ENCODE measurements at places on chromosomes 5 and 9.

GRCh38 chr9:97504381-97505216 lies 3.1 kb downstream of the TMOD1 start:
- DNase-seq = no peak

- DNase-seq = no peak
These were observed 154.4 kb downstream of the DEPDC1B start for GRCh38 chr5:60545551-60545950.

DNA sequence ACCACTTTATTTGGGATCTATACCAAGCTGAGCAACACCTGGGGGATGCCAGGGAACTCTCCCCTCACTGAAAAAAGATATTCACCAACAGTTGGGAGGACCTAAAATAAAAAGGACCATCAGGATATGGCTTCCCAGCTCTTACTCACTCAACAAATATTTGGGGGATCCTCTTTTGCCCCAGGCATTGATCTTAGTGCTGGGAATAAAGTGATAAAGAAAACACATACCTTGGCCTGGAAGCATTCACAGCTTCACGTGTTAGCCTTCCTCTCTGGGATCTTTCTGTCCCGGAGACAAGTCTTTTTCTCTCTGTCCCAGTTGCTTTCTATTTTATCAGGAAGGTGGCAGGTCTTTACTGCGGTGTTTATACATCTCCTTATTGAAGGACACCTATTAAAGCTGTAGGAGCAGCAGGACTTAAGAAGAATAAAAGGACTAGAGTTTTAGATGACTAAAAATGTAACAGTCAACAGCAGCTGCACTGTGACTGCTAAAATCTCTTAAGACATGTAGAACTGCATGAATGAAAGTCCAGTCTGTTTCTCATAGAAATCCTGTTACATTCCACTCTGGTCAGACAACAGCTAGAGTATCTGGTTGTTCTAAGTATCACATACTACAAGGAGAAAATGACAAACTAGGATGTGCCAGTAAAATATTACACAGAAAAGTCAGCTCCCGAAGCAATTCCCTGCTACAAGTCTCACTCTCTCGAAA lies 90.0 kb upstream of the ITGA2 start:
- DNase-seq = no peak

- no peak for DNase-seq
These were observed 568.7 kb upstream of the ADAMTS16 start for GRCh38 chr5:4571248-4571948.

GRCh38 chr5:171537923-171538537 lies 118.6 kb downstream of the FGF18 start:
- no peak for DNase-seq

GRCh38 chr5:120576588-120576987 lies 112.5 kb downstream of the PRR16 start:
- DNase-seq = no peak

DNA sequence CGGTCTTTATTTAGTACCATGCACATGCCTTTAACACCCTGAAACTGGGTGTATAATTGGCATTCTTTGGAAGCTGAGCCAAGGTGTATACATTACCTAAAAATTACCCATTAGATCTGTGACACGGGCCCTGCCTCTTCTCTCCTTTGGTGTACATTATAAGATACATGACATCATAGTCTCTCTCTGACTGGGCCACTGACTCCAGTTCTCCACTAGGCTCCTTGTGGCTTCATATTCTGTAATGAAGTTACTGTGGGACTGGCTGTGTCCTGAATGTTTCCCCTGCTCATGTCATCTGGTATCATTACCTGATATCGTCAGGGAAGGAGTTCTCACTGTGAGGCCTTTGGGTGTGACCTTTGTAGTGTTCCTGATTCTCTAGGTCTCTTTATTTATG lies 65.5 kb downstream of the NREP start:
- DNase-seq = no peak

DNA sequence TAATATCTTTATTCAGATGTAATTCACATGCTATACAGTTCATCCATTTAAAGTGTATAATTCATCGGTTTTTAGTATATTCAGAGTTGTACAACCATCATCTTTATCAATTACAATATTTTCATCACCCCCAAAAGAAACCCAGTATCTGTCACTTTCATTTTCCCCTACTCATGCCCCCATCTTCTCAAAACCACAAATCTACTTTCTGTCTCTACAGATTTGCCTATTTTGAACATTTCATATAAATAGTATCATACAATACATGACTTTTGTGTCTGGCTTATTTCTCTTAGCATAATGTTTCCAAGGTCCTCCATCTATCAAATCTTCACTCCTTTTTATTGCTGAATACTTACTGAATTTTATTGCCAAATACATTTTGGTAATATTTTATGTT lies 305.1 kb upstream of the SGCD start:
- DNase-seq = no peak

- no peak for DNase-seq
These were observed 29.2 kb upstream of the ARHGEF28 start for GRCh38 chr5:73596705-73597328.

- no peak for DNase-seq
These were observed 468.4 kb upstream of the CDH6 start for GRCh38 chr5:30725073-30725472.

DNA sequence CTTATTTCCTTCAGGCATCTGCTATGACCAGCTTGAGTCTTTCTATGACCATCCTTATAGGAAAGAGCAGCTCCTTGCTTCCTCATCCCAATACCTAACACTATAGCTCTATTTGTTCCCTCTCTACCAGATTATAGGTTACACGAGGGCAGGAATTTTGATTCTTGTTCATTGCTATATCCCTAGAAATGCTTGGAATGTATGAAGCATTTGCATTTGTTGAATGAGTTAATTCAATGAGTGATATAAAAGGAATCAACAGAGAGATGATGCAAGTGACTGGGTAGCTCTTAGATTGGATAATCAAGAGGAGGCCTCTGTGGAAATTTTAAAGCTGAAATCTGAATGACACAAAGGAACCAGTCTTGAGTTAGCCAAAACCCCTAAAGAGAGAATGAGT lies 13.9 kb downstream of the ZCCHC9 start:
- DNase-seq = no peak

- no peak for DNase-seq
These were observed 398.3 kb upstream of the EDIL3 start for GRCh38 chr5:84783003-84783402.

DNA sequence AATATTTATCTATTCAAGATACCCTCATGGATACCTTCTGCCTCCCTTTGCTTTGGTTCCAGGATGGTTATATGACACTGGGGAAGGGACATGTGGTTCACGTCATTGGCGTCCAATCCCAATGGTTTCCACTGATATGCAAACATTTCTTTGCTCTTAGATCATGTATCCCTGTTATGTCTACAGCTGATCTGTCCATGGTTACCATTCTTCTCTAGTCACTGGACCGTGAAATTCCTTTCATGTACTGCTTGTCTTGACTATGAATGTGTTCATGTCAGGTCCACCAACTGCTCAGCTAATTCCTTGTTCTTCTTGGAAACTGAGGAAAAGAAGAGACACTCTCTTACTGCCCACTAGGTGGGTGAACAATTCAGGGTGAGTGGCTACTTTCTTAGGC lies 391.1 kb upstream of the ZNF608 start:
- DNase-seq = no peak

- no peak for DNase-seq
These were observed 455.8 kb upstream of the PTGER4 start for GRCh38 chr5:40223884-40224402.

GRCh38 chr5:36651761-36652685 lies 45.6 kb downstream of the SLC1A3 start:
- no peak for DNase-seq

DNA sequence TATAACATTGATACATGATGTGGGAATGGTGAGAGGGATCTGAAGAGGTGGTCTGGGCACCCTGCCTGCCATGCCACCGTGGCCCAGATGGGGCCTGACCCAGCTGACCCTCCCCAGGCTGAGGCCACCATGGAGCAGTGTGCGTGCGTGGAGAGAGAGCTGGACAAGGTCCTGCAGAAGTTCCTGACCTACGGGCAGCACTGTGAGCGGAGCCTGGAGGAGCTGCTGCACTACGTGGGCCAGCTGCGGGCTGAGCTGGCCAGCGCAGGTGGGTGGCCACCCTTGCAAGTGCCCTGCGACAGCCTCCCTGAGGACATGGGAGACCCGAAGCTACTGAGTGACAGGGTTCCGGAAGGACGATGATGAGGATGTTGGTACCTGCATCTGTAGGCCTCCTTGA lies 7.2 kb downstream of the RMND5B start:
- no peak for DNase-seq

DNA sequence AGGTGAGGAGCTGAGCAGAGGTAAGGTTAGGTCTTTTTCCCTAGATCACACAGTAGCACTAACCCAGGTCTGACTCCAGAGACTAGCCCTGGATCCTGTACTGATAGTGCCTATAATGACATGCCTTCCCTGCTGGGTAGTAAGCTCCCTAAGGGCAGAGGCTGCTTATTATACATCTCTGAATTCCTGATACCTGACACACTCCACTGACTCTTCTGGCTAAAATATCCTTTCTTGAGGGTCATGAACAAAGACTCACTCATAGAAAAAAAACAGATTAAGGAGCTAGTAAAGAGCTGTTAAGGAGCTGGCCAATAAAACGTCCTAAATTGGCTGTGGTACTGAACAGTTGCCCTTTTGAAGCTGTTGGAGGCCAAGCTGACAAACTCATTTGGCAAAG lies 149.0 kb upstream of the ITGA1 start:
- DNase-seq = no peak

DNA sequence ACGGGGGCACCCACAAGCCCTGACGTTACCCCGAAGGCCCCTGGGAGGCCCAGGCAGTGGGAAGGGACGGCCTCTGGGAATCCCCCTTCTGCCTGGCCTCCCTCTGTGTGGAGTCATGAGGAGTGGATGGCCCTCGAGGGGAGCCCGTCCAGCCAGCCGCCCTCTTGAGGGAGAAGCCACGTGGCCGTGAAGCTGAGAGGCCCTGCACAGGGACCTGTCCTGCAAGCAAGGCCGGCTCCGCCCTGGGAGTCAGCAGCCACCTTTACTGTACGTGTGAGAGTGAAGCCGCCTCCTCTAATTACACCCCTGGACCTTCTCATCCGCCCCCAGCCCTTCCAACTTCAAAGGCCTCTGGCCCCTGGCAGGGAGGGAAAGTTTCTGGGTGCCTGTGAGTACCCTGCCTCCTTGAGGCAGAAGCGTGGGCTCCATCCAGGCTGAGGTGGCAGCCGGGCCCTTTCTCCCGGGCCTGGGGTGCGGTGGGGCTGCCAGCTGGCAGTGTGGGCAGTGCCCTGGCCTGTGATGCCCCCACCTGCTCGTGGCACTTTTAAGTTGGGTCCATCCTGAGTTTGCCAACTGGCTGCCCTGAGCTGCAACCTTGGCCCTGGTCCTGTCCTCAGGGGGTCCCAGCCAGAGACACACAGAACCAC lies 55.9 kb upstream of the EGFL7 start:
- no peak for DNase-seq

DNA sequence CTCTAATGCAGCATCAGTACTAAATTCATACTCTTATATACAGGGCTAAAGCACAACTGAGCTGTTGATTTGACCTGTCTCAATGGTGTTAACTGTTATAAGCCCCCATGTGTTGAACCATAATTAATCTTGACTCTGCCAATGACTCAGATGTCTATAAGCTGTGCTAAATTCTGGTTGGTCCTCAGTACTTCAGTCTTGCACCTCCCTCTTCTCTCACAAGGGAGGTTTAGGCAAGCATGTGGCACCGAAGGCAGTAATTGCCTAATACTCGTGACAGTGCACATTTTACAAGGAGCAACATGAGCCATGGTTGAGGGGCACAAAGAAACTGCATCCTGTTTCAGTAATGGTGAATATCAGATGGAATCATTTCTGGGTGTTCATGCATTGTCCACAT lies 255.9 kb downstream of the TRPM3 start:
- no peak for DNase-seq

DNA sequence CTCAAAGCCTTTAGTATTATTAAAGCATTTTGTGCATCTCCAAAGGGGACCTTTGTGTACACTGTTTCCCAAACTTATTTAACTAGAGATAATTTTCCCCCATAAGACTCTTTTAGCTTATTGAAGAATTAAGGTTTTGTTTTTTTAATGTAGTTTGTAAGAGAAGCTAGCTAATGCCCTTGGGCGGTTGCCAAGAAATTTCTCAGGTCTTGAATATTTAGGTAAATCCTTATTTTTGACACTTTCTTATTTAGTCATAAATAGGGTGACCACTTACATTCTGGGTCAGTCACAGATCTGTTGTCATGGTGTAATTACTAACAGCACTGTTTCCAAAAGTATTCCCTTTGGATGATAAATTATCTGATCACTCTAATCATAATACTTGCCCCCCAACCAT lies 27.2 kb downstream of the TNFAIP8 start:
- no peak for DNase-seq
